ENCODE measurements at places on chromosomes 13 and 19.

GRCh38 chr19:44738603-44739558 lies 9.6 kb upstream of the BCL3 start:
- DNase-seq, result peak; percentile 58

- no peak for DNase-seq
Observed at GRCh38 chr19:51520728-51521127, 10.7 kb downstream of the SIGLEC6 start.

- DNase-seq, result no peak
Observed at GRCh38 chr13:112710855-112711527, 21.2 kb downstream of the ATP11A start.

DNA sequence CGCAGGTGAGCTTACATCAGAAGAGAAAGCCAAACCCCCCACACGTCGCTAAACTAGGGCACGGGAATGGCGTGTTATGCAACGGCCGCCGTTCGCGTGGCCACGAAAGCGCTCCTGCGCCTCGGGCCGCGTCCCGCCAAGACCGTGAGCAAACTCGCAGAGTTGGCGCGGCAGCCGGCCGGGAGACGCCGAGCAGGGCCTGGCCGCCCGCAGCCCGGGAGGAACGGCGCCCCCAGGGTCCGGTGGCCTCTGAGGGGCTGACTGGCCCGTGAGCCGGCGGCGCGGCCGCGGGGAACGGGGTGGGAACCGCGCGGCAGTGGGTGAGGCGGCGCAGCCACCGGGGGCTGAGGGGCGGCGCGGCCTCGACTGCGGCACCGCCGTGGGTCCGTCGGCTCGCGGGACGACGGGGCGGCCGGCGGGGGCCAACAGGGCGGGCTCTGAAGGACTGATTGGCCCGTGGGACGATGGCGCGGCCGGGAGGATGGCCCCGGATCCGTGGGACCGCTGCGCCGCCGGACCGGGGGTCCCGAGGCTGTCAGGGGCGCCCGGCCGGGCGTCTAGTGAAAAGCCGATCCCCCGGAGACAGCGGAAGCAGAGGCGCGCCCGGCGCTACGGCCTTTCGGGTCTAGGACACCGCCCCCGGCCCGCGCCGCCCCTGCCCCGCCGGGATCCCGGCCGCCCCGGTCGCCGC lies 903 bp downstream of the LATS2 start:
- peak; percentile 48 for DNase-seq

DNA sequence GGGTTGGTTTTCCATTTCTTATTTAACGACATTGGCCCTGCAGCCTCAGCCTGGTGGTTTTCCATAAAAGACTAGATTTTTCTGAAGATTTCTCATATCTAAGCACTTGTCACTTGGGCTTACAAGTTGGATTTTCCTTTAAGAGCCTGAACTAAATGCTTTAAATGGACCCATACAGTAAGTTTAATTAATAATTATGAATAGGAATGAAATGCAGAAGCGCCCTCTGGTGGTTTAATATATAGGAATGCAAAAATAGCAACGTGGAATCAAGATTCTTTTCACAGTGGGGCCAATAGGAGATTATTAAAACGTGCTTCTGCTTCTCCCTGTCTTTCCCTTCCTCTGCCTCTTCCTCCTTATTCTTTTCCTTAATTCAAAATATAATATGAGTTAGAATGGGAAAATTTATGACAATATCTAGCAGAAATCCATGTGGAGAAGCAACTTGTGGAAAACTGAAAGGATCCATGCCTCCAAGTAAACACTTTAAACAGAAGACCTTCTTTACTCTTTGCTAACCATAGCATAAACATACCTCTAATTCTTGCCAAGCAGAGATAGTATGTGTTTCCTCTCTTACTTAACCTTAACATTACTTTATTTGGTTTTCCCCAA lies 324.0 kb downstream of the GPC5 start:
- DNase-seq, result no peak

DNA sequence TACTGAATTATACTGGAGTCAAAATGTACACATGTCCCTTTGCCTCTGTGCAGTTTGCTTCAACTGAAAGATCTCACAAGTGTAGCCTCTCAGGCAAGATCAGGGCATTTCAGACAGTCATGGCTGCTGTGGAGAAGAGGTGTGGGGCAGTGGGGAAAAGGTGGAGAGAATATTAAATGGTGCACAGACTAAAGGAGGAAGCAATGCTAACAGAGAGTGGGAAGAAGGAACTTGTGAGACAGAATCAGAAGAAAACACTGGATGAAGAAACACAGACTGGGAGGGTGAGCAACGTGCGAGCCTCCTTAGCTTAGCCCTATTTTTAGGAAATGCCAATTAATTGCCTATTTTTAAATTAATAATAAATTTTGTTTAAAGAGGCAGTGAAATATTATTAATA lies 49.6 kb upstream of the RAP2A start:
- DNase-seq, result no peak

DNA sequence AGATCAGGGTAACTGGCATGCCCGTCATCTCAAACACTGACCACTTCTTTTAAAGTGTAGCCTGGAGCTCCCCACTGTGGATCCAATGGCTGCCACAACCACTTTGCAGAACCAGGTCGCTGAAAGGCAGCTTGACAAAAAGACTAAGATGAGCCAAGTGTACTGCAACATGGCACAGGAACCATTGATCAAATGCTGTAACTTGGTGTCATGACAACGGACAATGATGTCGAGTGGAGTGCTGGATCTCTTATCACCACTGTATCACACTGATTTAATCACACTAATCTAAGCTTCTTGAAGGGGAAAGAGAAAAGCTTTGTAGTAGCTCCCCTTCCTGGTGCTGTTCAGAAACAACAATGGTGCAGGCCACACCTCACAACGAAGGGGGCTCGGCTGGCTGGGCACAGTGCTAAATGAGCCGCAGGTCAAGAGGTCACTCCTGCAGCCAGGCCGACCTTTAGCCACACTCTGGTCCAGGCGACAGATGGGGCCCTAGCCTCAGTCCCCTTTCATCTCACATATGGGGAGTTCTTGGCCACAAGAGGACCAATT lies 2.2 kb upstream of the TNFRSF19 start:
- no peak for DNase-seq

DNA sequence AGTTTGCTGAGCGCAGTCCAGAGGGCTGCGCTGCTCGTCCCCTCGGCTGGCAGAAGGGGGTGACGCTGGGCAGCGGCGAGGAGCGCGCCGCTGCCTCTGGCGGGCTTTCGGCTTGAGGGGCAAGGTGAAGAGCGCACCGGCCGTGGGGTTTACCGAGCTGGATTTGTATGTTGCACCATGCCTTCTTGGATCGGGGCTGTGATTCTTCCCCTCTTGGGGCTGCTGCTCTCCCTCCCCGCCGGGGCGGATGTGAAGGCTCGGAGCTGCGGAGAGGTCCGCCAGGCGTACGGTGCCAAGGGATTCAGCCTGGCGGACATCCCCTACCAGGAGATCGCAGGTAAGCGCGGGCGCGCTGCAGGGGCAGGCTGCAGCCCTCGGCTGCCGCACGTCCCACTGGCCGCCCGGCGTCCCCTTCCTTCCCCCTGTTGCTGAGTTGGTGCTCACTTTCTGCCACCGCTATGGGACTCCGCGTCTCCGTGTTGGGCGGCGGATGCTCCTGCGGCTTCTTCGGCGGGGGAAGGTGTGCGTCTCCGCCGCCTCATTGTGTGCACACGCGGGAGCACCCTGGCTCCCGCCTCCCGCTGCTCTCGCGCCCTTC lies 772 bp downstream of the GPC6 start:
- DNase-seq, result peak; percentile 74

- DNase-seq, result peak; percentile 97
Observed at GRCh38 chr19:45091031-45091923, 1.7 kb upstream of the PPP1R37 start.

DNA sequence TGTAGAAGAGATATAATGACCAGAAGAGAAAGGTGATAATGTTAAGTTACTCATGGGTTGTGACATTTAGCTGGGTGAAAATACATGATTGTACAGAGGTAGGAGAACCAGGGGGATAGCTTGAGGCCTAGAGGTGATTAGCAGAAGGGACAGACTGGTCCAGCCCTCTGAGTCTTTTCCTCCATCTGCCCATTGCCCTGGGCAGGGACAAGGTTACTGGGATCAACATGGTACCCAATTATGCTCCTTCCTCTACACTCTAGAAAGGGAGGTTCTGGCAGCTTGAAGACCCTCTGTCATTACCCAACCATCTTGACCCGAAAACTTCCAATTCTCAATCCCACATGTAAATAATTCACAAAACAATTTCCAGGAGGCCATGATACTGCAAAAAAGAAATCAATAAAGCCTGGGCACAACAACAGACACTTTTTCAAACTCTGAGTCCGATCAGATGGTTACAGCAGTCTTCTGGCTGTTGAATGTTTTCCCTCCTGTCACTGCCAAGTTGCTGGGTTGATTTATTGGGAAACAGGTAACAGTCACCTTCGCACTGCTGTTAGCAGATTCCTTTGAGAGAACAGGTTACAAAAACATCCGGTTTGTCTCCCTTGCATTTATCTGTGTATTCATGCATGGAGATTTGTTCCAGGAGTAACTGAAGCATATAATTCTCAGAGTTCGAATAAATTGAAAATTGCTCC lies 239.1 kb upstream of the HTR2A start:
- no peak for DNase-seq

- DNase-seq, result no peak
Observed at GRCh38 chr13:80860845-80861244, 519.9 kb upstream of the SPRY2 start.

DNA sequence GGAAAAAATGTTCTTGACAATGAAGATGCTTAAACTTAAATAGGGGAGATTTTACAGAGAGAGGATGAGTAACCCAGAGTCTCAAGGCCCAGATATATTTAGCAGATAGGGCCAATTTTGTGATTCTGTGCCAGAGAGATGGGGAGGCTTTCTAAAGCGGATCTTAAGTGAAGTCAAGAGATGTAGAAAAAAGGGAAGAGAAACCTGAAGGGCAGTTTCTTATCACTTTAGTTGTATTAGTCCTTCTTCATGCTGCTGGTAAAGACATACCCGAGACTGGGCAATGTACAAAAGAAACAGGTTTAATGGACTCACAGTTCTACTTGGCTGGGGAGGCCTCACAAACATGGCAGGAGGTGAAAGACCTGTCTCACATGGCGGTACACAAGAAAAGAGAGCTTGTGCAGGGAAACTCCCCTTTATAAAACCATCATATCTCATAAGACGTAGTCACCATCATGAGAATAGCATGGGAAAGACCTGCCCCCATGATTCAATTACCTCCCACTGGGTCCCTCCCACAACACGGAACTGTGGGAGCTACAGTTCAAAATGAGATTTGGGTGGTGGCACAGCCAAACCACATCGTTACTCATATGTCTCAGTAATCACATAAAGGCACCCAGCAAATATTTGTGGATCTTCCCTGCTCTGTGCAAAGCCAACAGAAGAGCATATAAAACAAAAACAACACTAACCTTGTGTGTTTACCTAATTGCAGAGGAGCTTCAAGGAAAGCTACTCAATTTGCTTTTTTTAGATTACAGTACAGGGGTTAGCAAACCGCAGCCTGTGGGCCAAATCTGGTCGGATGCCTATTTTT lies 102.6 kb upstream of the MYCBP2 start:
- no peak for DNase-seq

- peak; percentile 73 for DNase-seq
Observed at GRCh38 chr13:76383676-76384461, 502.3 kb downstream of the KCTD12 start.

DNA sequence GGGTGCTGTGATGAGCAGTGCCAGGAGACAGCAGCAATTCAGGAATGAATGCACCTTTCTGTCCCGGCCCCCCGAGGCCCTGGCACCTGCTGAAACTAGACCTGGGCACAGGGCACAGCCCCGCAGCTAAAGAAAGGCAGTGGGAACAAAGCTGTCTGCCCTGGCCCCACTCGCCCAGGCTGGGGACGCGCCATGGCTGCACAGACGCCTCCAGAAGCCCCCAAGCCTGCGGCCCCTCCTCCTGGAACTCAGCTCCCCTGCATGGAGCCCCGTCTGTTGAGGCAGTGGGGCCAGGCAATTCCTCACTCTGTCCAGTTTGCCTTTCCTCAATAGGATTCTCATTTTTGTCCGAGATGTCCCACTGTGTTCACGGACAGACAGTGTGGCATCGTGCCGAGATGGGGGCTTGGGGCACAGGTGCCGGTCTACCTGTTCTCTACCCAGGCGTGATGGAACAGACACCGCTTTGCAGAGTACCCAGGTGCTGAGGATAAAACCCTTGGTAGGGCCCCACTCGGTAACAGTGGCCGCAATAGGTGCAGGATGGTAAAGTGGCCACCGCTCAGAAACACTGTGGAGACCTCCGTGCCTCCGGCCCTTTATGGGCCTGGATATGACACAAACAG lies 146.5 kb upstream of the SOX1 start:
- DNase-seq, result no peak

DNA sequence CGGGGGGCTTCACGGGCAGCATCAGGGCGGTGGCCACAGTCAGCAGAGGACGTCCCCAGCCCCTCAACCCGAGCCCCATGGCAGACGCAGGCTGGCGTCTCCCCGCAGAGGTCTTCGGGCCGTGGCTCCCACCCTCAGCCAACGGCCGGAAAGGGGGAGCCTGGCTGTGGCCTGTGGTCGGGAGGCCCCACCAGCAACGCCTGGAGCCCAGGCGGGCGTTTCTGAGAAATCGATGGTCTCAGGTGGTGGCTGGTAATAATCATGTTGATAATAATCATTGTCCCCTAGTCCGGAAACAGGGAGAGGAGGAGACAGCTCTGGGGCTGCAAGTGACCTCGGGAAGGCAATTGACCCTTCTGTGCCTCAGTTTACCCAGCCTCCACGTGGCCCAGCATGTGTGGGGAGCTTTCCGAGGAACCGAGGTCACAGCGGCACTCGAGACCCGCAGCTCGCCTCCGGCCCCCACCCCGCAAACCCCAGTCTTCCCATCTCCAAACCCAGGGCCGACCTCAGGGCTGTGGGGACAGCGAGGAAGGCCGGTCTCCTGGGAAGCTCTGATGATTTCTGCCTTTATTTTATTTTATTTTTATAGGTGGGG lies at the start of gene PRSS57:
Gene PRSS57 (minus strand): TSS at position 101 of the 598 bp plus-strand sequence. CDS start 22 bp downstream, at position 79.
- DNase-seq, result no peak
